NCI-H69 (cell line): ENCODE measurements at places on chromosomes 4 and X.

DNA sequence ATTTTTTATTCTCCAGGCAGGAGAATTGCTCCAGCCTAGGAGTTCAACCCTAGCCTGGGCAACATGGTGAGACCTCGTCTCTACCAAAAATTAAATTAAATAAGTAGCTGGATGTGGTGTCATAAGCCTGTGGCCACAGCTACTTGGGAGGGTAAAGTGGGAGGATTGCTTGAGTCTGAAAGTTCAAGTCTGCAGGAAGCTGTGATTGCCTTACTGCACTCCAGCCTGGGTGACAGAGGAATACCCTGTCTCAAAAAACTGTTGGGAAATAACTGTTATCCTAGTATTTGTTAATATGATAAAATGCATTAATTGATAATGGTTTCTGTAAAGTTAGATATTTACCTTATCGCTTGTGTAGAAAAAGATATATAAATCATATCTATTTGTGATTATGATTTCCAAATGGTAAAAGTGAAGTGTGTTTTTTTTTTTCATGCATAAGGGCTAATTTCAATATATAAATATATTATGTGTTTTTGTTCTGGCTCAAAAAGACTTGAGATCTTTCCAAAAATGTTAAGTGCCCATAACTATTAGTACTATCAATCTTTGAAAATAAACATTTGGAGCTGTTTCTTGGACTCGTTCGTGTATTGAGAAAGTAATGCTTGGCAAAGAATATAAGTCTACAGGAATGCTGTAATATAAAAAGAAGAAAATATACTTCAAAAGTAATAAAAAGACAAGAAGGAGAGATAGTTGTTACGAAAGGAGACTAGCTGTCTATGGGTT, 396.6 kb downstream of the ADGRL3 start:
- no peak for DNase-seq

DNA sequence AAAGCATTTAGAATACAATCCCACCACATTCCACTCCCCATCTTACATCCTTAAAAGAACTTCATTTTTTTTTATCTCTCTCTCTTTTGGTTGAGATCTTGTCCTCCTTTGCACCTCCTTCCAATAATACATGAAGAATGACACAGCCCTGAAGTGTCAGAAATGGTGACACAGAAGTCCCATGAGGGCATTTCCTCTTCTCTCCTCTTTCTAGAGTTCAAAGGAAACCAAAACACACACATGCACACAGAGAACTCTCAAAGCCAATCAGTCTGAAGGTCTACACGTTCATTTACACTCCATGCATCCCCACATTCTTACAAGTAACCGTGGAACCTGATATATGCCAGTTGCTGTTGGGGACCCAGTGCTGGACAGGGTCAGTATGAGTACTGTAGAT, 450.7 kb downstream of the HNRNPD start:
- no peak for DNase-seq

- DNase-seq = no peak
Observed at GRCh38 chr4:125758438-125758837, 443.7 kb downstream of the FAT4 start.

GRCh38 chr4:99762728-99763127, 53.9 kb upstream of the DAPP1 start:
- peak; percentile 51 for DNase-seq

DNA sequence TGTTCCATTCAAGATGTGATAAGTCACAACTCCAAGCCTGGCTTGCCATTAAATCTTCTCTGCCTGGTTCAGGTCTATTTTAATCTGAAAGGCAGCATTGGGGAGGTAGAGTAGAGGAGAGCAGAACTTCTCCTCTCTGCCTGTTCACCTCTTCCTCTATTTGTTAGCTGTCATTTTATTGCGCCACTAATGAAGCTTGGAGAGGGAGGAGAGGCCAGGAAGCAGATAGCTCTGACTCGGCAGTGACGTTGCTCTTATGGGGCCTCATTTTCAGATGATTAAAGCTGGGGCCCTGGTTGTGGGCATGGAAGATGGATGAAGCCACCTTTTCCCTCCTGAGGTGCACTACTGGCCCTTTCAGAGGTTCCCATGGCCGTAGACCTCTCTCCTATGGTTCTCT, 207.3 kb downstream of the MID1IP1 start:
- DNase-seq = no peak
